ENCODE measurements at places on chromosomes 12 and 14.

- DNase-seq: no peak
Observed at GRCh38 chr14:61925043-61925442, 162.8 kb downstream of the SNAPC1 start.

- DNase-seq: no peak
Observed at GRCh38 chr12:79644274-79645234, 46.2 kb downstream of the PAWR start.

DNA sequence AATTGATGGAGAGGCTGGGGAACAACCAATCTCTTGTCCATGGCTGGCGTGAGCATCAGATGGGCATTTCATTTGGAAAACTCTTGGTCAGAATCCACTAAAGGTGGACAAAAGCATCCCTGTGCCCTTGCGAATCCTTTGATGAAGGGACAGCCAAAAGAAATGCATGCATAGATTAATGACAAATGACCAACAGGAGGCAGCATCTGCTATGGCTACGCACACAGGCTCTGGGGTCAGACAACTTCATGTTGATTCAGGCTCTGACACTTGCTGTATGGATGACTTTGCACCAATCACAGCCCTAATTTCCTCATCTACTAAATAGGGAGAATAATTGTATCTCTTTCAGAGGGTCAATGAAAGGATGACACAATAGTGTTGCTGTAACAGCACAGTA lies 117.5 kb downstream of the ASCL4 start:
- DNase-seq: no peak

- DNase-seq: no peak
Observed at GRCh38 chr14:105157872-105158271, 10.7 kb downstream of the JAG2 start.

- no peak for DNase-seq
Observed at GRCh38 chr14:69997849-69998248, 118.6 kb downstream of the SMOC1 start.

DNA sequence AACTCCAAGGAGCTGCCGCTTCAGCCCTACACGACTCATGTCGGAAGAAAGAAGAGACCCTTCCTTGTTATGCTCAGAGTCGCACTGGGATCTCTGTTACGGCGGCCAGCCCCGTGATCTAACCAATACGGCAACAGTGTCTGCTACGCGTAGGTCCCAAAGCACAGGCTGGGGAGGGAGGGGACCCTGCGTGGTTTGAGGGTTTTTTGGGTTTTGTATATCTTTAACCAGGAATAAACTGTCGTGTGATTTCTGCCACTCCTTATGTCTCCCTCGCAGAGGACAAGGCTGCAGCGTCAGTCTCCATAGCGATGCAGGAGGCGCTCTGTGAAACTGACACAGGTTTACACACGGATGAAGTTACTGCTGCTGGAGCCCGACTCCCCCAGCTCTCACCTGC lies 60.0 kb upstream of the DIO3 start:
- DNase-seq: no peak

- no peak for DNase-seq
Observed at GRCh38 chr14:72743626-72744025, 150.3 kb downstream of the DPF3 start.

- no peak for DNase-seq
Observed at GRCh38 chr12:103043531-103044486, 86.3 kb downstream of the ASCL1 start.

GRCh38 chr12:16243487-16244412 lies 33.7 kb downstream of the SLC15A5 start:
- no peak for DNase-seq

Data from stimulated activated CD8-positive, alpha-beta memory T cell treated with anti-CD3 and anti-CD28 coated beads, Interleukin-4, amount 100 ng/mL, for 24 hours (primary cell).